ENCODE measurements at places on chromosomes 12 and 14. TPM values are rescaled to one million over a fixed set of nuclear protein-coding genes. Genes with fewer than 3 reads are reported as not detected.

The KRT85 gene
- polyA plus RNA-seq, result not detected

The ADAMTS20 gene
- not detected for polyA plus RNA-seq

The TEX52 gene
- polyA plus RNA-seq, result not detected

The PKP2 gene
- polyA plus RNA-seq, result 45.2 TPM

The PPP4R4 gene
- 0.07 TPM for polyA plus RNA-seq

The CDKN1B gene
- polyA plus RNA-seq, result 36.8 TPM

The ACSS3 gene
- 1.9 TPM for polyA plus RNA-seq

The NGB gene
- polyA plus RNA-seq, result 1.9 TPM

The FAM90A1 gene
- 0.41 TPM for polyA plus RNA-seq

The IL26 gene
- 0.22 TPM for polyA plus RNA-seq

All from sigmoid colon (tissue), 7 donors.